Mesenteric fat pad (tissue), 1 donor: ENCODE measurements at places on chromosomes 16 and 17.

DNA sequence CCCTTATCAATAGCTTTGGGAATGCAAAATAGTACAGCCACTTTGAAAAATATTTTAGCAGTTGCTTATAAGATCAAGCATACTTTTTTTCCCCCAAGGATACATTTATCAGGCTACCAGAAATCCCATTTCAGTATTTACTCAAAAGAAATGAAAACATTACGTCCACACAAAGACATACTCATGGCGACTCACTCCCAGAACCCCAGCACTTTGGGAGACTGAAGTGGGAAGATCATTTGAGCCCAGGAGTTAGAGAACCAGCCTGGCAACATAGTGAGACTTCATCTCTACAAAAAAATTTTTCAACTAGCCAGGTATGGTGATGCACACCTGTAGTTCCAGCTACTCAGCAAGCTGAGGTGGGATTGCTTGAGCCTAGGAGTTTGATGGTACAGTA is 5.9 kb downstream of the SKA2 start:
- no peak for DNase-seq

- no peak for DNase-seq
Measured at GRCh38 chr17:45261577-45262515, at the start of gene SPATA32. TSS of gene SPATA32 (minus strand) at chr17:45262094. CDS start at chr17:45262016, 78 bp downstream.

GRCh38 chr17:42518046-42518754 is 17.8 kb upstream of the NAGLU start:
- no peak for DNase-seq

DNA sequence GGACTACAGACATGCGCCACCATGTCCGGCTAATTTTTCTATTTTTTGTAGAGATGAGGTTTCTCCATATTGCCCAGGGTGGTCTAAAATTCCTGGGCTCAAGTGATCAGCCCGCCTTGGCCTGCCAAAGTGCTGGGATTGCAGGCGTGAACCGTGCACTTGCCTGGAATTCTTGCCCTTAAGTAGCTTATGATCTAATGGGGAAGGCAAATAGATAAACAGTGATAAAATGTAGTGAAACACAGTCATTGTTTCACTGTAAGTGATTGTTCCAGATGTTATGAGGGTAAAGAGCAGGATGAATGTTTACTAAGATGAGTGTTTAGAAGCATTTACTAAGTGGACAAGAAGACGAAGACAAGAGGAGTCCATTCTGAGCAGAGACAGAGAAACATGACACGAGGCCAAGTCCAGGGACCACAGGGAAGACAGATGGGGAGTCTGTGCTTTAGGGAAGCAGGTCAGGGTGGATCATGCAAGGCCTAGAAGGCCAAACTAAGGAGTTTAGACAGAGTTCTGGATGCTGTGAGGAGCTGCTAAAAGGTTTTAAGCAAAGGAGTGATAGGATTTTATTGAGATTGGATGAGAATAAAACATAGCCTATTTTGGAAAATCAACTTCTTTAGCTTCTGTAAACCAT is 36.9 kb downstream of the YPEL2 start:
- DNase-seq = no peak

GRCh38 chr17:73133911-73134649 is 30.7 kb upstream of the SSTR2 start:
- no peak for DNase-seq

DNA sequence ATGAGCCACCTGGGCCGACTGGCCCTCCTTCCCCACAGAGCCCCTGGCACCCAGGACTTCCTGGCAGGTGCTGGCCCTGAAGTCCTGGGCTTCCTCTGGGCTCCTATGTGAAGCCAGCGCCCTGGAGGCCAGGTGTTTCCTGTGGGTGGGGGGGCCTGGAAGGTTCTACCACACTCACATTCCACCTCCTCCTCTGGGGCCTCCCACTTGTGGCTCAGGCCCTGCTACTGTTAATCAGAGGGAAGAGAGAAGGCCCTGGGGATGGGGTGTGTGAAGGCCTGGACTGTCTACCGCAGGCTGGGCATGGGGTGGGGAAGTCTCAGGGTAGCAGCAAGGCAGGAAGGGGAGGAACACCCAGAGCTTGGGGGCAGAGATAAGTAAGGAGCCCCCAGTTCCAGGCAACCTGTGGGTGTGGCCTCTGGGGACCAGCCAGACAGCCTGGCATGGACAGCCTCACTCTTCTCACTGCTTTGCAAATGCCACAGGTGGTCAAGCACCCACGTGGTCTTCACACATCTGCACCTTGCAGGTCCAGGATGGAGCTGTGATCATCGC is 111.9 kb upstream of the TNRC6C start:
- no peak for DNase-seq

DNA sequence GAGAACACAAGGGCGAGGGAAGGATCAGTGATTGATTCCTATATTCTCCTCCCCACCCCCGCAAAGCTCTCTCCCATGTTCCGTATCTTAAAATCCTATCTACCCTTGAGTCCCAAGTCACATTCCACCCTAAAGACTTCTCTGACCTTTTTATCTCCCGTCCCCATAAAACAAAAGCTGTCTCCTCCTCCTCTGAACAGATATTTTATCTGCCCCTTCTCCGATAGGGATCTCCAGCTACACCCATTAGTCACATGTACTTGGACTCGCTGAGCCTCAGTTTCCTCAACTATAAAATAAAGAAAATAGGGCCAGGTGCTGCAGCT is 12.8 kb downstream of the GGA2 start:
- DNase-seq = no peak

DNA sequence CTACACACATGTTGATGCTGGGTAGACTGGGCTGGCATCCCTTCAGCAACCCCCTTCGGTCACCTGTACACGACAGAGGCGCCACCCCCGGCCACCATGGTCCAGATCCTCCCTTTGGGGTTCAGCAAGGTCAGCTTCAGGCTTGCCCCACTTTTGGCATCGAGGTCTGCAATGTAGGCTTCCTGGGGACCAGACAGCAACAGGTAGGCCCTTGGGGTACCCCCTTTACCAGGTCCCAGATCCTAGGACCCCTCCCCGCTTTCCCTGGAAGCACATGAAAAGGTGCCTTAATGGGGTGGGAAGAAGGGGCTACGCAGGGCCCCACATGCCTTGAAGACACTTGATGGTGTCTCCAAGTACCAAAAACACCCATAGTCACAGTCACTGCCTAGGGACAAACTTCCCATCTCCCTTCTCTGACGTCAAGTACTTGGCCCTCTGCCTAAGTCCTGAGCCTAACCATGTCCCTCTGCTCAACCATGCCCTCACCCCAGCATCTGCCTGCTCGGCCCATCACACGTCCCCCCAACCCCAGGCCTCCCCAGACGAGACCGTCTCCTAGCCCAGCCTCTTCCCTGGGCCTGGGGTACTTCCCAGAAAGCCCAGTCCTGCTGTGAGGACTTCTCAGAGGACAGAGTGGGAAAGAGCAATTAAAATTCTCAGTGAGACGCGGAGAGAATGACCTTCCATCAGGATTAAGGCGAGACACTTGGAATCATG is 12.1 kb downstream of the ACLY start:
- DNase-seq = no peak

DNA sequence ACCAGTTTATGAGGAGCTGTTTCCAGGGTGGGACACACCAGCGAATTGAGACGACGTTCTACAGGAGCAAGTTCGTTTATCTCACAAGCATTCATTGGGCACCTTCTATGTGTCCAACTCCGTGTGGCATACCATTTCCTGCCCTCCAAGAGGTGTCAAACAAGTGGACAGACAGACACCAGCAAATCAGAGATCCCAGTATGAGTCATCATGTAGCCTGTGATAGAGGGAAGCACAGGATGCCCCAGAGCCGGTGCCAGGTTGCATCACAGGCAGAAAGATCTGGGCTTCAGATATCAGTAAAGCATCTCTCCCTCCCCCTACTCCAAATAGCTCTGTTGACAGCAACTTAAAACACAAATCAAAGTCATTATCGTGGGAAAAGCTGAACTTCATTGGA is 31.8 kb upstream of the MAF start:
- DNase-seq = no peak

GRCh38 chr16:22634954-22635353 is 124.3 kb downstream of the NPIPB5 start:
- no peak for DNase-seq

- DNase-seq = no peak
Measured at GRCh38 chr16:52237823-52238222, 309.1 kb downstream of the TOX3 start.

DNA sequence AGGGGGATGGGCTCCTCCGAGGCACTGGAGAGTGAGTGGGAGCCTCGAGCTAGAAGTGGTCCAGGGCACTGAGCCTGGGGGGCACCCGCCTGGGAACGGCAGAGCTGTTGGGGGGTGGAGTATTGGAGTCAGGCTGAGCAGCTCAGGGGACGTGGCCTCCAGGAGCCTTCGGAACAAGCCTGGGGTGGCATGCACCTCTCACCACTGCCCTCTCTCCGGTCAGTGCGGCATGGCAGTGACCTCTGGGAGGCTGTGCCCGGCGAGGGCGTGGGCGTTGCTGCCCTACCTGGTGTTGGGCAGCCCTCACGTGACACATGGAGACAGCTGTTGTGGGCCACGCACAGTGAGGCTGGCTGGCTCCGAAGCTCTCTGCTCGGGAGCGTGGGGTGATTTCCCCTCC is 13.9 kb downstream of the PRSS27 start:
- DNase-seq = no peak

- DNase-seq = no peak
Measured at GRCh38 chr16:70715860-70716357, 30.1 kb upstream of the MTSS2 start.

DNA sequence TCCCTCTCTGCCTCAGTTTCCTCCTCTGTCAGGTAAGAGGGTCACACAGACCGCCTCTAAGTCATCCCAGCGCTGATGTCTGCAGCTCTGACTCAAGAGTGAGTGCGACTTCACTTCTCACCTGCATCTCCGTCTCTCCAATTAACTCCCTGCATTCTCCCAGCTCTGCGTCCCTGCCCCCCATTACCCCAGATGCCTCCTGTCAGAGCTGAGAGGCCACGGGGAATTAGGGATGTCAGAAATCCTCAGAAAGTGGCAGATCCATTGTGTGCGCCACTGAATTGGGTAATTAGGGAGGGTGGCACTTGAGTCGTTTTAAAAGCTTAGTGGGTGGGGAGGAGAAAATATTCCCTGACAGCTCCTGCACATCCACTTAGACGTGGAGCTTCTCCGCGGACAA is 885.4 kb upstream of the EEF2KMT start:
- DNase-seq = no peak

- no peak for DNase-seq
Measured at GRCh38 chr17:49959183-49959935, 9.6 kb upstream of the DLX4 start.

GRCh38 chr16:56603589-56603988 is 4.8 kb upstream of the MT2A start:
- peak; percentile 72 for DNase-seq

DNA sequence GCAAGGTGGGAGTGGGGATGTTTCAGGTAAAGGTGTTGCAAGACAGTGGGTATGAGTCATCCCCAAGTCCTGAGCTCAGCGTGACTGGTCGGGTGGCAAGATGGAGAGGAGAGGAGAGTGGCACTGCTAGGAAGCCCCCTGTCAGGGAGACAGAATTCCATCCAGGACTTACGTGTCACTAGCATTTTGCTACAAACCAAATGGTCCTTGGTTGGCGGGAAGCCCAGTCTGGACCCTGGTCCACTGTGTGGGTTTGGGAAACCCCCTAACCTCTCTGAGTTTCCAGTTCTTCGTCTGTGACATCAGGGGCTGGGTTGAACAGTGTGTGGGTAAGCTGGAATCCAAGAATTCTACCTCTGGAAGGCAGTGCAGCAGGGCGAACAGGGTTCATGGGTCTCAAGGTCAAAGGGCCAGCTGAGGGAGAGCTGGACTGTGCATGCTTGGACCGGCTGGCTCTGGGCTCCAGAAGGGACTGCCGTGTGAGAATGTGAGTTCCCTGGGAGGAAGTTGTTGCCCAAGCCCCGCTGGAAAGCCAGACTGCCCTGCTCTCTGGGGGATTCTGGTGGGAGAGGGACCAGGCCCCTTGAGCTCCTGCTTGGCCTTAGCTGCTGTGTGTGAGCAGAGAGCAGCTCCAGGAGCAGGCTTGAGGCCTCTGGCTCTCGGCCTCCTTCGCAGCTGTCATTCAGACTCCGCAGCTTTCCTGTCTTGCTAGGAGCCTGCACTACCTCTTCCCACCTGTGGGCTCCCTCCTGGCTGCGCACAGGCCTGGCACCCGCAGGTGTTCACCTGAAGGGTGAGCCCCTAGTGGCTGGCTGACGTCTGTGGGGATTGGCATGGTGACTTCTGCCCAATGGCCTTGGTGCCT is 84.6 kb downstream of the NT5M start:
- DNase-seq = no peak

DNA sequence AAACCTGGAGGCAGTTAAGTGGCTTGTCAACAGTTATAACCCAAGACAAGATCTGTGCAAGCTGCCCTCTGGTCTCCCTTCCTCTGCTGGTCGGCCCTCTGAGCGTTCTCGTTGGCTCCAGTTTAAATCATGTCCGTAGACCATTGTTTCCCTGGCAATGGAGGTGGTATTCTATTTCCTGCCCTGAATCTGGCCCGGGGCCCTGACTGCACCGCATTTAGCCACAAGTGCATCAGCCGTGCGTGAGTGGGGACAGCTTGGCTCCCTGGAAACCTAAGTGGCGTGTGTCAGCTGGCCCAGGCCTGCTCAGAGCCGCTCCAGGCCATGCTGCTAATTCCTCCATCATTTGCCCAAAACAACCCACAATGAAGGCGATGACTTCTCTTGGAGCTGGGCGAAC is 15.0 kb upstream of the MYLK3 start:
- no peak for DNase-seq

- DNase-seq = no peak
Measured at GRCh38 chr17:34902831-34903547, 58.3 kb downstream of the CCT6B start.

- DNase-seq = no peak
Measured at GRCh38 chr17:72790190-72790589, 302.3 kb downstream of the SLC39A11 start.

DNA sequence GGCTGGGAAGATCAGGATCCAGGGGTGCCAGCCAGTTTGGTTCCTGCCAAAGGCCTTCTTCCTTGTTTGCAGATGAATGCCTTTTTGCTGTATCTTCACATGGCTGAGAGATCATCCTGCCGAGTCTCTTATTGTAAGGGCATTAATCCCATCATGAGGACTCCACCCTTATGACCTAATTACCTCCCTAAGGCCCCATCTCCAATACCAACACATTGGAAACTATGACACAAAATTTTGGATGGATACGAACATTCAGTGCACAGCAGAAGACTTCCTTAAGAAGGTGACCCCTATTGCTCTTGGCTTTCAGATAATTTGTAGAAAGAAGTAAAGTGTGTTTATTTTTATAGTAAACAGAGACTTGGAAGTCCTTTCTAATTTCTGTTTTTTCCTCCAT is 1164.7 kb upstream of the CDH8 start:
- no peak for DNase-seq

- no peak for DNase-seq
Measured at GRCh38 chr17:17494870-17495535, 1.2 kb downstream of the RASD1 start.
